ENCODE measurements at places on chromosomes 4 and X.

DNA sequence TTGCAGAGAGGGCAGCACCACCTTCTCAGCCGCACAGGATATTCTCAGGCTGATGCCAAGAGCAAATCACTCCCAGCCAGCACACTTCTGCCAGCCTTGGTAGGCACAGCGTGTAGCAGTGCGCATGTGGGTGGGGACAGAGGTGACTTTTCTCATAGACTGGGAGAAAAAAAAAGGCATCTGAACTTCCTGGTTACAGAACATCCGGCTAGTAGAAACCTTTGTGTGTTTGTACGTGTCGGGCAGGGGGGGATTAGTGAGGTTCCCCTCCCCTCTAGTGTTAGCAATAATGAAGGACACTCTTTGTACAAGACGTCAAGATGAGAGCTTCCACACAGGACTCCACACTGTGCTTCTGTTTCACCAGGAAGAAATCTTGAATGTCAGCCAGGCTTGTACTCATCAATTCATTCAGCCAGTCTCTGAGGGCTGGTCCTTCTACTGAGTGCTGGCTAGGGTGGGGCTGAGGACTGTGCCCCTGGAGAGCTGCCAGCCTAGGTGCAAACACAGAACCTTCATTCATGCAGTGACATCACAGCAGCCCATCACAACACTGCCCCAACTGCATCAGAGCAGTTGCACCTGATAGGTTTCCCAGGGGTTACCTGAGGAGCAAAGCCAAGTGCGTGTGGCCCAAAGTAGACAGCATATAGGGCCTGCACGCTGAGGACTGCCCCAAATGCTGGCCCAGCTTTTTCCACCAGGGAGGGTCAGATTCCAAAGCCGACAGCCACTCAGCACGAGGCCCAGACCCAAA is 34.7 kb downstream of the SLC25A5 start:
- no peak for DNase-seq

- DNase-seq, result no peak
Observed at GRCh38 chrX:54639018-54639345, 109.0 kb downstream of the GNL3L start.

GRCh38 chr4:76881375-76881774 is 16.6 kb downstream of the SOWAHB start:
- no peak for DNase-seq

DNA sequence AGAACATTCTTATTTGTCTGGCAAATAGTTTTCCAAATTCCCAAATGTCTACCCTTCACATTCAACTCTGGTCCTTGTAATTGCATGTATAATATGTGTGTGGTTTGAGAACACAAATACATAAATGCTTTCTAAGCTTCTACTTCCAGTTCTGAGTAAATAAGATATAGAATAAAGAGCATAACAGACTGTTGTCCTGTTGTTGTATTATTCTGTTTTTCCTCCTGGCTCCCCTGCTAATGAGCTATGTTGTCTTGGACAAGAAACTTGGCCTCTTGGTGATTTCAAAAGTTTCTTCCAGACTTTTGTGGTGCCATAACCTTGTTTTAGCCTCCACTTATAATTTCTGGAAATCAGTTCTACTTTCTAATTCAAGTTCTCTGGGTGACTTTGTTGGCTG is 75.3 kb upstream of the USP38 start:
- no peak for DNase-seq

- DNase-seq, result no peak
Observed at GRCh38 chr4:119124352-119124751, 11.3 kb upstream of the MYOZ2 start.

DNA sequence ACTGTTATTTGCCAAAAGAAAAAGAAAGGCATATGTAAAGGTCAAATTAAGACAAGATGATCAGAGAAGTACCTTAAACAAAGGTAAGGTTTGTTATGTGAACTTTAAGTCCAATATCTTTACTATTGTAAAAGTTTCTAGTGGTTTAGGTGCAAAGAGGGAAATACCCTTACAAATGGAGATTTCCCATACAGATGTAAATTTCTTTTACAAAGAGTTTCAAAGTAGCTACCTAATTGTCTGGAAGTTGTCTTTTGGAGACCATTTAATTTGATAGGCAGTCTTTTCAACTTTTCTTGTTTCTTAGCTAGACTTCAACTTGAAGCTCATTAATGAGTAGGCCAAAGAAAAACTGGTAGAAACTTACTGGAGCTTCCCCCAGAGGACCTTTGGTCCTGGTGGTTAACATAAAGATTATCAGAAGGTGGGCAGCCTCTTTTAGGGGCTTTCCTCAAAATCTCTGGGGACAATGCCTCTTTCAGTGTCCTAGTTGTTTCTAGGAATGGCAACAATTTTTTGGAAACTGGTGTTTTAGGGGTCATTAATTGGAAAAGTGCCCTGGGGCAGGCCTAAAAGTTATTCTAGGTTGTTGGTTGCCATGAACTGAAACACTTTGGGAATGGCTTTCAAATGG is 297.3 kb downstream of the GUCY2F start:
- no peak for DNase-seq

GRCh38 chrX:72296991-72297390 is 8.7 kb downstream of the CITED1 start:
- DNase-seq, result no peak

- no peak for DNase-seq
Observed at GRCh38 chrX:1358793-1359476, 22.4 kb downstream of the IL3RA start.

Measured in stimulated activated CD4-positive, alpha-beta T cell treated with anti-CD3 and anti-CD28 coated beads, TNF-alpha, amount 100 ng/mL, for 24 hours (primary cell).